ENCODE measurements at places on chromosomes 3 and 15.
A peak's percentile ranks its signal among the peaks of the same experiment; 100 is the strongest.

- no peak for DNase-seq
Measured at GRCh38 chr3:101964861-101965260, 115.5 kb downstream of the NFKBIZ start.

GRCh38 chr3:157152930-157153329 lies 7.0 kb downstream of the CCNL1 start:
- DNase-seq: no peak

DNA sequence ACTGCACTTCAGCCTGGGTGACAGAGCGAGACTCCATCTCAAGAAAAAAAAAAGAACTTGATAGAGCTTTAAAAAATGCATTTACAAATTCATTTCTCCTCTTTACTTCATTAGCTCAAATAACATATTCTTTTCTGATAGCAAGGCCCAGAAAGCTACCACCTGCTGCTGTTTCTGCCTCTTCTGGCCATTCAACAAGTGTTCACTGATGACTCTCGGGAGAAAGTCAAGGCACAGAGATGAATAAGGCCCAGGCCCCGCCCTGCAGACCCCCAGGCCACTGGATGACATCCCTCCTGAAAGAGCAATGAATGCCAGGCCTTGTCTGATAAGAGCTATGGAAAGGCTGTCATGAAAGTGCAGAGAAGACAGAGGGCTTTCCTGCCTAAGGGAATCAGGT lies 13.6 kb upstream of the TSEN2 start:
- peak; percentile 44 for DNase-seq

GRCh38 chr3:49733551-49733950 lies 9.8 kb upstream of the GMPPB start:
- DNase-seq: no peak

DNA sequence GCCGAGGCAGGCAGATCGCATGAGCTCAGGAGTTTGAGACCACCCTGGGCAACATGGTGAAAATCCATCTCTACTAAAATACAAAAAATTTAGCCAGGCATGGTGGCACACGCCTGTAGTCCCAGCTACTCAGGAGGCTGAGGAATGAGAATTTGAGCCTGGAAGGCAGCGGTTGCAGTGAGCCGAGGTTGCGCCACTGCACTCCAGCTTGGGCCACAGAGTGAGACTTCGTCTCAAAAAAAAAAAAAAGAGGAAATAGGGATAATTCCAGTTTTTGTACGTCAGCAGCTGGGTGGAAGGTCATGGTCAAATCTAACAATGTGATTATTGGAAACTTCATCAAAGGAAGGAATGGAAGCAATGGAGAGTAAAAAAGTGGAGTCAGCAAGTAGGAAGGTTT lies 3.1 kb downstream of the CMC1 start:
- no peak for DNase-seq

DNA sequence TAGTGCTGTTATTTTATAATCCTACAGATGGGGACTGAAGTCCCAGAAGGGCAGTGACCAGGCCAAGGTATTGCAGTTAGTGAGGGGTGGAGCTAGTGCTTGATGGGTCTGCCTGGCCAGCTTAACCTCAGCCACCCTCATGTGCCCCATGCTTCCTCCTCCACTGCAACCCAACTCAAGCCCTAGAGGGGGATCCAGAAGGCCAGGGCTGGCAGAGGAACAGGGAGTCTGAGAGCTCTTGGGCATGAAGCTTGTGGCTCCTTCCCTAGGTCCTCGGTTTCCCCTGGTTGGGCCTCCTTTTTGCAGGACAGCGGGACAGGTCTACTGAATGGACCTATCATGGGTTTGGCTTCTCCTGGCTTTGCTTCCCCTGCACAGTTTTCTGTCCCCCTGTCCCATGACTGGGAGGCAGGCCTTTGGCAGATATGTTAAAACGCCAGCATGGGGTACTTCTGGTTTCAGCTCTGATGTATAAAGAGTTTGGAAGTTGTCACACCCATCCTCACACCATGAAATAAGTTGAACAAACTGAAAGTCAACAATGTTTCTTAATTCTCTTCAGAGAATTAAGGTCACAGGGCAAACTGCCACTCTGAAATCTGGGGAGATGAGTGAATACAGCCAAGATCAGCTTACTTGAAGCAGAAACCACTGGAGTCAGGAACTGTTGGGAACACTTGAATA lies 103.3 kb downstream of the SMAD6 start:
- no peak for DNase-seq

GRCh38 chr3:104763007-104763406 lies 603.7 kb upstream of the ALCAM start:
- no peak for DNase-seq

DNA sequence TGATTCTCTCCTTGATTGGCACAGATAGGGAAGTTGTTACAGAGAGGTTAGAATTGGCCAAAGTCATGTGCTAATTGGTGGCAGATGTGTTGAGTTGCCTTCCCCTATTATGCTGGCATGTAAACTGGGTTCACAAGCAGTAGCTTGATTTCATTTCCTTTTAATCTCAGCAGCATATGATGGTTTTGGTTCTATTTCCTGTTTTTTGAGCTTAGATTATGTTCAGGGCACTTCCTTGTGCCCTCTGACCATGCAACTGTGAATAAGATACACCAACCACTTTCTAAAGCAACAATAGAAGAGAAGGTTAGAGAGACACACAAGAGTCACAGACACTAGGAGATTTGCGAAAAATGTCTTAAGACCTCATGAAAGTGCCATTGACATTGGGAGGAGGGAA lies 16.5 kb downstream of the HPS3 start:
- no peak for DNase-seq

- DNase-seq: peak; percentile 86
Measured at GRCh38 chr15:76336254-76337058, at the start of gene ISL2. Gene ISL2, plus strand, starts transcription at chr15:76336773. Its CDS starts 111 bp downstream, at chr15:76336884.

DNA sequence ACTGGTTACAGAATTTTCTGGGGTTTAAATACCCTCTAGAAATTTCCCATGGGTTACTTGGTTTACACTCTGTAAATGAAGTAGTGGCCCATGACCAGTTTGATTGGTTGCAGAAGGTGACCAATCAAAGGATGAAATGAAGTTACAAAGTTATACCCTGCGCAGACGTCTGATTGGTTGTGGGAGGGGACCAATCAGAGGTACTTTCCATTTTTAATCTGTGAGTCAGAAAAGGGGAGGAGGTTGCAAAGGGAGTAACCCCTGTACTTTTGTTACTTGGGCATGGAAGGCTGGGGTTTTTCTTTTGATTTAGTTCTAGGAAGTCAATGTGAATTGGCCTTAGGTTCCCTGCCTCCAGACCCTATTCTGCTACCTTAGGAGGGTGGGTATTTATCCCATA lies 18.7 kb upstream of the APH1B start:
- no peak for DNase-seq

GRCh38 chr3:87674397-87675161 lies 384.2 kb downstream of the CGGBP1 start:
- DNase-seq: no peak

- DNase-seq: no peak
Measured at GRCh38 chr3:171115667-171116066, 89.1 kb upstream of the SLC2A2 start.

DNA sequence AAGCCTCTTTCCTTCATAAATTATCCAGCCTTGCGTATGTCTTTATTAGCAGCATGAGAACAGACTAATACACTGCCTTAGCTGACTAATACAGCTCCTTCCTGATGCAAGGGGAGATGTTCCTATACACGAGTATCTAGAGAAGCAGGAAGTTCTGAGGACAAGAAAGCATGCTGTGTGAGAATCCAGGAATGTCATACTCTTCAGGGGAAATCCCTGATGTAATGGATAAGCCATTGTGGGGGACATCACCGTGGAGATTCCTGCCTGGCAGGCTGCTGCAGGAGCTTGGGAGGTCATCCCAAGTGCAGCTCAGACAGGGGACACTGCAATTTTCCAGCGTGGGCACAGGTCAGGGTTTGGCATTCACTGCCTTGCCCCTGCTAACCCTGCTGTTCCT lies 476.9 kb downstream of the NR2F2 start:
- no peak for DNase-seq

GRCh38 chr3:128488991-128489673 lies 3.9 kb downstream of the GATA2 start:
- peak; percentile 70 for DNase-seq

GRCh38 chr15:77496715-77497109 lies 76.0 kb downstream of the HMG20A start:
- peak; percentile 88 for DNase-seq

DNA sequence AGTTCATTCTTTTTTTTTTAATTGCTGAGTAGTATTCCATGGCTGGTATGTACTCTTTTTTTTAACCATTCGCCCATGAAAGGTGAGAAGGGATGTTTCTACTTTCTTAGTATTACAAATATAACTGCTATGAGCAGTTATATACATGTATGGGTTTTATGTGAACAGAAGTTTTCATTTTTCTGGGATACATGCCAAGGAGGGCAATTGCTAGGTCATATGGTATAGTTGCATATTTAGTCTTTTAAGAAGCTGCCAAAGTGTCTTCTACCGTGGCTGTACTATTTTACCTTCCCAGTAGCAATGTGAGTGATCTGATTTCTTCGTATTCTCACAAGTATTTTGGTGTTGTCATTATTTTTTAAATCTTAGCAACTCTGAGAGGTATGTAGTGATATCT lies 11.2 kb upstream of the KLHL40 start:
- no peak for DNase-seq

- no peak for DNase-seq
Measured at GRCh38 chr3:176737480-176738110, 459.7 kb downstream of the TBL1XR1 start.

DNA sequence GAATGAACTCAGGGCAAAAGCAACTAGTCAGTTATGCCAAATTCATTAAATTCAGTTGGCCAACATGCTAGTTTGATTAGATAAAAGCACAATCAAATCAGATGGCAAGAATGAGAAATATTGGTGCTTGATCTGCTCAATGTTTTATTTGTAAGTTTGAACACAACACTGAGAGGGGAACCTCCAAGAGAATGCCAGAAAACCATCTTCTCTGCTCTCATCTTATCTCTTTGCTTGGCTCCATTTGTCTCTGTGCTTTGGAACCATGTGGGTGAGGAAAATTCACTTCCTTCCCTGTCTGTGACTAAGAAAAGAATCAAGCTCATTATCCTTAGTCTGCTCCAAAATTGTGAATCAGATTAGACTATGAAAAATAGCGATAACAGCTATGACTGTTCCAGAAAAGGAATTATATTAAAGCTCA lies 43.6 kb upstream of the DCBLD2 start:
- no peak for DNase-seq

DNA sequence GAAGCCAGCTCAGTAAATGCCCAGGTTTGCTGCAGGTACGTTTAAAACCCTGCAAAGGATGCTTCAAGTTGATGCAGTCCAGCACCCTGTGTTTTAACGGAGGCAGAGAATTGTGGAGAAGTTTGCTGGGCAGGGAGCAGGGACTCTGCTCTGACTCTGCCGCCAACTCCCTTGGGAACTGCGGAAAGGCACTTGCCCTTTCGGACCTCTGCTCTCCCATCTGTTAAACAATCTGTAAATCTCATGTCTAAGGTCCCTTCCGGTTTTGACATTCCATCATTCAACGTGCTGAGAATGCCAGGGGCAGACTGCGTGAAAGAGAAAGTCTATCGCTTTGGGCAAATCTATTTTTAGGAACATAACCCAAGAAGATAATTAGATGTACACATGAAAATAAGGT lies 184.5 kb downstream of the OPA1 start:
- DNase-seq: no peak

GRCh38 chr15:42199126-42199525 lies 9.0 kb downstream of the VPS39 start:
- no peak for DNase-seq

DNA sequence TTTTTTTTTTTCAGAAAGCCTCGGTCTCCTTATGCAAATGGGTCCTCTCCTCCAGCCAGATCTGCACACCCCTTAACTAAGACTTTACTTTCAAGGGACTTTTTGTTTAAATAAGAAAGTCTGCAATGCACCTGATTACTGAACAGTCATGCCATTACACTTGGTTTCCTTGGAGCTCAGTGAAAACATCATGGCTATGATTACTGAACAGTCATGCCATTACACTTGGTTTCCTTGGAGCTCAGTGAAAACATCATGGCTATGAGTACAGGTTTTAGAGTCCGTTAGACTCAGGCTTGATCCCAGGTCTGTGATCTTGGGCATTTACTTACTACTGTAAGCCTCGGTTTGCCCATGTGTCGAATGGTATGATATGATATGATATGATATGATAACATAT lies 10.1 kb downstream of the ENTPD3 start:
- DNase-seq: no peak

GRCh38 chr3:22731901-22732300 lies 471.2 kb upstream of the UBE2E2 start:
- DNase-seq: no peak

DNA sequence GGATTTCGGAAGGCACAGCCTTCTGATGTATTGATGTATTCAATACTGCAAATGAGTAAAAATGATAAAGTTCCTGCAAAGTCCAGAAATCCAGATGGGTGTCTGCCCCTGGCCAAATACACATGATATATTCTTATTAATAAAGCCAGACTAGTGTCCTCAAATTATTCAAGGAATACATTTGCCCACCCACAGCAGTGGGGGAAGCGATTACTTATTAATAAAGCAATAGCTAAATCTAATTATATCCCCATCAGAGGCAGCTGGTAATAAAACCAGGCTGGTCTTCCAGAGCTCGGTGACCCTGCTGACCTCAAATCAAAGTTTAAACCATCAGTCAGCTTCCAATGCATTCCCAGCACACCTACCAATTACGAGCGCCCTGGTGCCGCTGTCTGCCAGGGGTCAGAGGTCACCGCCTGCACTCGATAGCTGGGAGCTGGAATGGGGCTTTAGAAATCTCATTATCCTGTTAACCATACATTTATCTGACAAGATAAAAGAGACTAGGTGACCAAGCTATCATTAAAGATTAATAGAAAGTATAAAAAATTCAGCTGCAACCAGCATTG lies 330.3 kb downstream of the UACA start:
- no peak for DNase-seq

GRCh38 chr15:81954158-81954783 lies 91.5 kb downstream of the MEX3B start:
- no peak for DNase-seq

DNA sequence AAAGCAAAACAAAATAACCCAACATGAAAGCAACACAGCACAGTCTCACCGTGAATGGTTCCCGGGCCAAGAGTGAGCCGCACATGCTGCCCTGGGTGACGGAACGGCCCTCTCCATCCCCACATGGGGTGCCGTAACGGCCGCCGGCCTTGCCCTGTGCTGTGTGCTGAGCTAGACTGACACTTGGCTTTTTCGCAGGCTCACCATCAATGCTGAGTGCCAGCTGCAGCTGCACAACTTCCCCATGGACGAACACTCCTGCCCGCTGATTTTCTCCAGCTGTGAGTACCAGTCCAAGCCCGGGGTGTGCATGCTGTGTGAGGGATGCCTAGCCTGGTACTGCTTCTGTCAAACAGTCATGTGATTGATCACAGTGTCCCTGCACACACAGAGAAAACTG lies 357.6 kb downstream of the GABRG3 start:
- DNase-seq: no peak

- no peak for DNase-seq
Measured at GRCh38 chr3:6644070-6644929, 216.6 kb upstream of the GRM7 start.

DNA sequence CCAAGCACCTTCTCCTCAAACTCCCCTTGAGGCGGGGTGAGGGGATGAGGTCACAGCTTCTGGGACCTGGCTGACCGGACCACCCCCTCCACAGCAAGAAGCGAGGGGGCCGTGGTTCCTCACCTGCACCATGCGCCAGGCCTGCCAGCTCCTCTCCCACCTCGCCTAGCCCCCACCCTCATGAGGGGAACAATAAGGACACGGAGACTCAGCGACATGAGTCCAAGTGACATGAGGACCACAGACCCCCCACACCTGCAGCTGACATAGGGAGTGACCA lies 118.7 kb downstream of the CHSY1 start:
- no peak for DNase-seq

GRCh38 chr3:44109771-44110361 lies 131.8 kb upstream of the TOPAZ1 start:
- no peak for DNase-seq
